Hematopoietic multipotent progenitor cell (in vitro differentiated cells): ENCODE measurements at places on chromosomes 2 and 18.

- no peak for DNase-seq
Observed at GRCh38 chr2:207987025-207987716, 38.2 kb downstream of the PLEKHM3 start.

- DNase-seq: no peak
Observed at GRCh38 chr2:169818241-169818640, 6.5 kb downstream of the METTL5 start.

DNA sequence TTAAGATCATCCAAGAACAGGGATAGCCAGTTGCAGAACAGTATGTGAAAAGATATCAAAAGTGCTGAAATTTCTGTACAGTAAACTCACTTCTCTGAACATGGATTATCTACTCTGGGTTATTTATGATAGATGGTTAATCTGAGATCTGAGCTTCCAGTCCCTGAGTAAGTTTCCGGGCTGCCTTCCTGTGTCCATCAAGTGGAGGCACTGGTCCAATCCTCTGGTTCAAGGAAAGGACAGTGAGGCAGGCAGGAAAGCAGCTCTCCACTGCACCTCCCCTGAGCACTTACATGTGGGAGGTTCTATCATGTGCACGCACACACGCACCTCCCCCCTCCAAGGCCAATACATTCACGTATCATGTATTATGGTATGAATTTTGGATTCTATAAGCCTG, 32.5 kb downstream of the GPR45 start:
- DNase-seq: no peak

- no peak for DNase-seq
Observed at GRCh38 chr18:59607471-59607870, 89.8 kb downstream of the CCBE1 start.

DNA sequence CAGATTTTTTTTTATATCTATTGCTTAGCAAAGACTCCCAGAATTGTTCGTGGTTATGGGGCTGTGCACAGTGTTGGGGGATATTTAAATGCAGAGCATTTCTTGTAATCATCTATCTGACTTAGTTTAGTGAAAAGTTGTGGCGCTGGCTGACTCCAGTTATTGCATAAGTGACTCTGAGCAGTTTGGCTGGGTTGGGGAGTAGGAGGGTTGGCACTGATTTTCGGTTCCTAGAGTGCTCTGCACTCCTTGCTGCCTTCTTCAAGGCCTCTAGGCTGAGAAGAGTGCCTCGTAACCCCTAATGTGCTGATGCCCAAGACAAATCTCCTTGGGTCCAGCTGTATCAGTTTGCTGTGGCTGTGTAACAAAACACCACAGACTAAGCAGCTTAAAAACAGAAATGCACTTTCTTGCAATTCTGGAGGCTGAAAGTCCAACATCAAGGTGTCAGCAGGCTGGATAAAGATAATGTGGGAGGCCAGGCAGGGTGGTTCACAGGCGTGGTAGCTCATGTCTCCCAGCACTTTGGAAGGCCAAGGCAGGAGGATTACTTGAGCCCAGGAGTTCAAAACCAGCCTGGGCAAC, 6.5 kb upstream of the IMPA2 start:
- DNase-seq: no peak

DNA sequence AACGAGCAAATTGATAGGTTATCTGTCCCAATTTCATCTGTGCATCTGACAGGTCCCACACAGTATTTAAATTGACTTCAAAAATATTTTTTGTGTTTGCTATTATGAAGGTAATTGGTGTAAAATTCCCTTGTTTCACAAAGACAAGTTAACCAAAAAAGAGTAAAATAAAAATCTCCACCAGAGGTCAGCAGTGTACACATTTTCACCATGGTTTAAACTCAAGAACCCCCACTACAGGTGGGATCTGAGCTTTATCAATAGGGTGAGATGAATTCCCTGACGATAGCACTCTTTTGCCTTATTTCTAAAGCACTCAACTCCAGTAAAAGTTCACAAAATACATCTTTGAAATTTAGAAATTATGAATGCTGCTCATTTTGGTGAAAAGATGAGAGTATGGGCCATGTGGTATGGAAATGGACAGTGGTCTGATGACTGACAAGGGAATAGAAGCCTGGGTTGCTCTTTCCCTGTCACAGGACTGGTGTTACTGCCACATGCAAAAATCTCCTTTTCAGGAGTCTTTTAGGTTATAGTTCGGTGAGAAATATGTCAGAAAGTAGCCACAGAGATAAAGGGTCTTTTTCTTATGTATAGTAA, 68.0 kb downstream of the SERPINB8 start:
- peak; percentile 65 for DNase-seq

GRCh38 chr2:27407798-27408491, 1.4 kb downstream of the PPM1G start:
- no peak for DNase-seq

- DNase-seq: no peak
Observed at GRCh38 chr2:167853717-167854116, 393.7 kb downstream of the STK39 start.

DNA sequence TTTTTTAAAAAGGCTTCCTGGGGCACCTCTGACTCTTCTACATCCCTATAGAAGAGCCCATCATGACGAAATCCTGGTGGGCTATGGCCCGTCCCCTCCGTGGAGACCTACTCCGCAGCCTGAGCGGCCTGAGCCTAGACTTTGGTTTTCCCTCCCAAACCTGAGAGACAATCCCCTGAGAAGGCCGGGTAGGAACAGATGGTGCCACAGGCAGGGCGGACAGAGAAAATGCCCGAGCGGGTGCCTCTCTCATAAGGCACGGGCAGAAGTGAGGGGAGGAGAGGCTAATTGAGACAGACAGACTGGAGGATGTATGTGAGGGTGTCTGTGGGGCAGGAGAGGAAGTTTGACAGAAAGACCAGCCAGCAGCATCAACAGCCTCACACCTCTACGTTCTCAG, 20.2 kb upstream of the SFXN5 start:
- DNase-seq: no peak

DNA sequence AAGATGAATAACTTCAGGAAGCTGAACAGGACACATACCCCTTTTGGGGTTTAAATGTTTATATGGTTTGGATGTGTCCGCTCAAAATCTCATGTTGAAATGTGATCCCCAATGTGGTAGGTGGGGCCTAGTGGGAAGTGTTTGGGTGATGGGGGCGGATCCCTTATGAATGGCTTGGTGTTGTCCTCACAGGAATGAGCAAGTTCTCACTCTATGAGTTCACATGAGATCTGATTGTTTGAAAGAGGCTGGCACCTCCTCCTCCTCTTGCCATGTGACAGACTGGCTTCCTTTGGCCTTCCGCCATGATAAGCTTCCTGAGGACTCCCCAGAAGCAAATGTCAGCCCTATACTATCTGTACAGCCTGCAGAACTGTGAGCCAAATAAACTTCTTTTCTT, 88.6 kb upstream of the ZNF532 start:
- DNase-seq: no peak

DNA sequence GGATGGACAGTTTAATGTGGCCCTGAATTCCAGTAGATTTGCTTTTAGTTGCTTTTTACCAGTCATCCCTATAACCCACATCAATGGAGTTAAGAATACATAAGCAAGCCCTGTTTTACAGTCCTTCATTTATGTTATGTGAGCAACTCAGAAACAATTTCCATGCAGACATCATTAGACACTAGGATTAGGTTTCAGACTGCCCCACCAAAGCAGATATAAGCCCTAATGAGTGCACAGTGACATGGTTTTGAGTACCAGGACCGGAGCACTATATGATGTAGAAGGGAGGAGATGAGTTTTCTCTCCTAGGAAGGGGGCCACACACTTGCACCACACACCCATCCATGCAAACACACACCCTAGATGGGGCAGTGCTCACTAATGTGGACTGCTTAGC, 15.5 kb downstream of the KCNS3 start:
- no peak for DNase-seq

- DNase-seq: no peak
Observed at GRCh38 chr2:121217627-121218026, 67.4 kb downstream of the TFCP2L1 start.

DNA sequence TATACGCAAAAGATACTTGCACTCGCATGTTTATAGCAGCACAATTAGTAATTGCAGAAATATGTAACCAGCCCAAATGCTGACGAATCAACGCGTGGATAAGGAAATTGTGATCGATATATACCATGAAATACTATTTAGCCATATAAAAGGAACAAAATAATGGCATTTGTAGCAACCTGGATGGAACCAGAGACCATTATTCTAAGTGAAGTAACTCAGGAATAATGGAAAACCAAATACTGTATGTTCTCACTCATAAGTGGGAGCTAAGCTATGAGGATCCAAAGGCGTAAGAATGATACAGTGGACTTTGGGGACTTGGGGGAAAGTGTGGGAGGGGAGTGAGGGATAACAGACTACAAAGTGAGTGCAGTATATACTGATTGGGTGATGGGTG, 1008.0 kb upstream of the CRIM1 start:
- DNase-seq: no peak

GRCh38 chr2:240581811-240582210, 4.7 kb upstream of the CAPN10 start:
- DNase-seq: no peak

DNA sequence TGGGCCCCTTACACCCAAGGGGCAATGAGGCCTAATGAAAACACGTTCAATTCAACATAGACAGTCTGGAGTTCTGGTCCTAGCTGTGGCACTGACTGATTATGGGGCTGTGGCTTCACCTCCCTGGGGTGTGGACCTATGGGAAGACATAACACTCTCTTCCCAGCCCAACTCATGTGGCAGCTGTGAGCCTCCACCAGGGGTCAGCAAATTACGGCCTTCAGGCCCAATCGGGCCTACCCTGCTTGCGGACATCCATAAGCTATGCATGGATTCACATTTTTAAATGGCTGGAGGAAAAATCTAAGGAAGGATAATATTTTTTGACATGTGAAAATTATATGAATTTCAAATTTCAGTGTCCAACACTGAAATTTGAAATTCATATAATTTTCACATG, 101.3 kb downstream of the LOXHD1 start:
- DNase-seq: no peak
